ENCODE measurements at places on chromosomes 3 and 15.

GRCh38 chr3:191198480-191198879, 561 bp upstream of the OSTN start:
- no peak for DNase-seq

DNA sequence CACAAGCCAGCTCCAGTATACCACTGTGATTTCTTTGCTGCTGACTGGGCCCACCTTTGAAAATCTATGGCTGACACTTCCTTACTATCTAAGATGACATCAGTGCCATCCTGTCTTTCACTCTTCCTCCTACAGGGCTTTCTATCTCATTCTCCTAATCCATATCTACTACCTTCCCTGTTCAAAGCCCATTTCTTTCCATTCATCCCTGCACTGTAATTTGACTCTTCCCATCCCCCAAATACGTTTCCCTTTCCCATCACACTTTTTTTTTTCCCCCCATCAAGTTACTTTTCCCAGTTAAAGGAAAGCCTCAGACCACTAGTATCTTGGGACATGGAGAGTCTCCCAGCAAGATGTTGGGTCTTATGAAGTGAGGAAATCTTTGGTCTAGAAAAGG, 136.7 kb downstream of the AKAP13 start:
- no peak for DNase-seq

- DNase-seq, result no peak
These were observed 331.4 kb upstream of the CCDC54 start for GRCh38 chr3:107045791-107046190.

GRCh38 chr3:29374226-29374625, 93.4 kb downstream of the RBMS3 start:
- no peak for DNase-seq

DNA sequence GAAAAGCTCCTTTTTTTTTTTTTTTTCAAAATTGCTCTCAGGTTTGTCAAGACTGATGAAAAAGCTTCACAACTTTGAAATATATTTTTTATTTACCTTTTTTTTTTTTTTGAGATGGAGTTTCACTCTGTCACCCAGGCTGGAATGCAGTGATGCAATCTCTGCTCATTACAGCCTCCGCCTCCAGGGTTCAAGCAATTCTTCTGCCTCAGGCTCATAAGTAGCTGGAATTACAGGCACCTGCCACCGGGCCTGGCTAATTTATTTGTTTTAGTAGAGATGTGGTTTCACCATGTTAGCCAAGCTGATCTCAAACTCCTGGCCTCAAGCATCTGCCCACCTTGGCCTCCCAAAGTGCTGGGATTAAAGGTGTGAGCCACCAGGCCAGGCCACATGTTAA, 1515.0 kb downstream of the OTOL1 start:
- DNase-seq, result no peak

- peak; percentile 75 for DNase-seq
These were observed 49.1 kb upstream of the RAB6B start for GRCh38 chr3:133944641-133945380.

- peak; percentile 83 for DNase-seq
These were observed 108.0 kb upstream of the TBC1D5 start for GRCh38 chr3:17850448-17850847.

DNA sequence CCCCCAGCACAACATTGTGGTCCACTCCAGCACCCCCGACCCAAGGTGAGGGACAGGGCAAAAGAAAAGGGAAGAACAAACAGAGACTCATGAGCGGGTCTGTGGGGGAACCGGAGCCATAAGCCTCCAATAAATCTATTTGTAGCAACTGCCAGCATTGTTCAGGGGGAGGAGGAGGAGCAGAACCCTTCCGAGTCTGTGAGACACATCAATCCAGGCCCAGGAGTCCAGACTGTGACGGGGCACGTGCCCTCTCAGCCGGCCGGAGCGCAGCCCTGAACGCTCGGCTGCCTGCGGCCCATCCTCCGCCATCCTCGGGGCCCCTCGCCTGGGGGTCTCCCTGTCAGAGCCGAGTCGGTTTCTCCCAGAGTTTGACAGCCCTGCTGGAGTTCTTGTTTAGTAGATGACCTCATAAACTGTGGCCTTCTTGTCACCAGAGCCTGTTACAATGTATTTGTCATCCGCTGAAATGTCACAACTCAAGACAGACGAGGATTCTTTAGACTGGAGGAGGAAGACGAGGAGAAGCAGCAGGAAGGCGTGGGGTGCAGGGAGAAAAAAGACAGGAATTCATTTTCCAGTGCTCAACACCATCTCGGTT, 47.9 kb downstream of the TLE3 start:
- DNase-seq, result no peak

DNA sequence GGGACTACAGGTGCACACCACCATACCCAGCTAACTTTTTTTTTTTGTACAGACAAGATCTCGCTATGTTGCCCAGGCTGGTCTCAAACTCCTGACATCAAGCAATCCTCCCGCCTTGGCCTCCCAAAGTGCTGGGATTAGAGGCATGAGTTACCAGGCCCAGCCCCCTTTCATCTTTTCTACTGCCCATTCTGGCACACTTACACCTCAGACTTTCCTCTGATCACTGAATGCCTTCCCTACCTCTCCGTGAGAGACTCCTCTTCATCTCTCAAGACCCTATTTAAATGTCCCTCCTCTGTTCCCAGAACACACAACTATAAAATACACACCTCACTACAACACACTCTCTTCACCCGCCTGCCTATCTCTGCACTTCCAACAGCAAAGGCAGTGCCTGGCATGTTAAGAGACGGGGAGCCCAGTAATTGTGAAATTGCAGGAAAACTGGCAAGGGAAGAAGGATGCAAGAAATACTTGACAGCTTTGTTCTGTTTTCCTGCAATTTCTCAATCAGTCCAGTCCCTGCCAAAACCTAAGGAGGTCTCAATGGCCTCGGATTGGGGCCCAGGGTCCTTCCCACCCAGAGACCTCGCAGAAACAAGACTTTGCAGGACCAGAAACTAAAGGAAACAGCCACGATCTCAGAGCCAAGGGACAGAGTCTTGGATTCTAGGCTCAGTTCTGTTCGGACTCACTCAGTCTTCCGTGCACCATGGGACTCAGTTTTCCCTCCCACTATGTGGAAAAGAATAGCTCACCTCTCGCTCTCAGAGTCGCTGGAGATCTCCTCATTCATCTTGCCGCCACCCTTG, 849 bp downstream of the RRP9 start:
- DNase-seq, result no peak

DNA sequence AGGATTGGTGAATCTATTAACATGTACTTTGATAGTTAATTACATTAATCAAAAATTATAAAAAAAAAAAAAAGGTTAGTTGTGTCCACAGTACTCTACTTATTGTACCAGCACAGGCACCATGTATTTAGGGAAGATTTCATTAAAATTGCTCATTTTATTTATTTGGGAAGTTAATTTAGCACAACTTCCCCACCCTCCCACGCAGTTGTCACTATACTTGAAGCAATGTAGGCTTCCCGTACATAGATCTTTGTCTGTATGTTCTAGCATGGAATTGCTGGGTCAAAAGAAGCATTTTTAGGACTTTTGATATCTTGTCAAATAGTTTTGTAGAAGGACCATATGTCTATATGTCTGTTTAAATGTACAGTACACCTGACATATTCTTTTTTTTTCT, 4.4 kb downstream of the GPR27 start:
- DNase-seq, result no peak

- no peak for DNase-seq
These were observed 32.8 kb downstream of the XXYLT1 start for GRCh38 chr3:195238081-195238571.

DNA sequence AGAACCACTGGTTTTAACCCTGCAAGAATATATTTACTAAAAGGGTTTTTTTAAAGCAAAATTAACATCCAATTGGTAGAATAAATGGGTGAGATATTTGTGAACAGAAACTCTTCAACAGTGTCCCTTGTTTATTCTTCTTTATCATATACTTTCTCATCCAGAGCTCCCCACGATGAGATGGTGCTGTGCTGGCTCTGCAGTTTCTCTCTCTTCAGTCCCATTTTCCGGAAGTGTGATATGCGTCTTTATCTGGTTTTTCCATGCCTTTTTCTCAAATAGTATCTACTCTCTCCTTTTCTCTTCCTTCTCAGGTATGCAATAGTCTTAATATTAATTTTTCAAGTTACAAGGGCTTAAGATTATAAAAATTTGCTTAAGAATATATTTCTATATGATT, 1.5 kb downstream of the EAF2 start:
- no peak for DNase-seq

DNA sequence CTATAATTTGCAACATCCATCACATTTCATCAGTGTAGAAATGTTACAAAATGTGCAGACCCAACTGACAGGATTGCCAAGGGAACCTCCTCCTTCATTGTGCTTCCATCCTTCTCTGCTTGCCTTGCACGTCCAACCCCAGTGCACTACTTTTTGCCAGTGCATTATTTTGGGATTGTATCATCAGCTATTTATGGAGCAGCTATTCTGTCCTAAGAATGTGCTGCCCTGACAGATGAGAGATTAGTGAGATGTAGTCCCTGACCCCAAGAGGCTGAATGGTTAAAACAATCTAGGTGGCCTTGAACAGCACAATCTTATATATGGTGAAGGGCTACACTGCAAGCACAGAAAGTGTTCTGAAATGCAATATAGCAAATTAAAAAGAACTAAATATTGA, 935.8 kb downstream of the IGSF11 start:
- DNase-seq, result no peak

GRCh38 chr3:156619376-156619775, 55.0 kb upstream of the TIPARP start:
- no peak for DNase-seq

GRCh38 chr15:74389241-74390048, 22.0 kb upstream of the CYP11A1 start:
- peak; percentile 97 for DNase-seq

DNA sequence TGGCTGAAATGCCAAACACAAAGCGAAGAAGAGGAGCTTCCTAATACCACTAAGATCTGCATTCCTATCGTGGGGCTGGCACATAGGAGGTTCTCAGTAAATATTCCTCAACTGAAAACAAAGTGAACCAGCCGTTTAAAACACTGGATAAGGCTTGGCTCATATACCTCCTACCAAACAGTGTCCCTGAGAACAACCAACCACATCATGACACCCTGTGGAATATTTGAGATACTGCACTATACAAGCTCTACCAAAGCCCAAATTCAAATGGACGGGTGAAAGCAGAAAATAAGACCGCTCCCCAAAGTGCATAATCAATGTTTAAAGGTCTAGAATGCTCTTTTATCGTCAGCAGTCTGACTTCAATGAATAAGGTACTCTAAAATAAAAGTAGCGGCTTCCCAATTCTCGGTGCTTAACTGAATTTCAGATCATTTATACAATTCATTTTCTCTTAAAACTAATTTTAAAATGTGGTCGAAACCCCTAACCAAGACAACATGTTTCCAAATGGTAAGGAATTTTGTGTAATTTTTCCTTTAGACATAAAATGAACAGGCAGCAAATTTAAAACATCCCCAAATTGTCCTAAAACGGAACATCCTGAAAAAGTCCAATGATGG, 425.8 kb downstream of the ERC2 start:
- peak; percentile 17 for DNase-seq

DNA sequence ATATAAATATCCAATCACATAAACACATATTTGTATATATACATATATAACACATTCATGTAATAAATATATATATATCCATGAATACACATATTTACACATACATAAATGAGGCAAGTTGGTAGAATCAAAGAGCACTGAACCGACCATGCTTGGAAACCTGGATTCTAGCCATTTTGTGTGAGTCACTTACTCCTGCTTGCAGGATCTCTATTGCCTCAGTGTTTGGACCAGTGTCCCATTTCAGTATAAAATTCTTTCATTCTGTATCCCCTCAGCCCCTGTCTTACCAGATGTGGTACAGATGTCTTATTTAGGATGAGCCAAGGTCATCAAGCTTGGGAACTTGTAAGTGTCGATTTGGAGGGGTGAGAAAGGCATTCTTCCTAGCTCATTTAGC, 391.4 kb upstream of the FRG2C start:
- no peak for DNase-seq

- no peak for DNase-seq
These were observed 151.7 kb downstream of the MEGF11 start for GRCh38 chr15:66101715-66102395.

GRCh38 chr3:100533176-100533575, 40.8 kb downstream of the TMEM45A start:
- DNase-seq, result no peak

DNA sequence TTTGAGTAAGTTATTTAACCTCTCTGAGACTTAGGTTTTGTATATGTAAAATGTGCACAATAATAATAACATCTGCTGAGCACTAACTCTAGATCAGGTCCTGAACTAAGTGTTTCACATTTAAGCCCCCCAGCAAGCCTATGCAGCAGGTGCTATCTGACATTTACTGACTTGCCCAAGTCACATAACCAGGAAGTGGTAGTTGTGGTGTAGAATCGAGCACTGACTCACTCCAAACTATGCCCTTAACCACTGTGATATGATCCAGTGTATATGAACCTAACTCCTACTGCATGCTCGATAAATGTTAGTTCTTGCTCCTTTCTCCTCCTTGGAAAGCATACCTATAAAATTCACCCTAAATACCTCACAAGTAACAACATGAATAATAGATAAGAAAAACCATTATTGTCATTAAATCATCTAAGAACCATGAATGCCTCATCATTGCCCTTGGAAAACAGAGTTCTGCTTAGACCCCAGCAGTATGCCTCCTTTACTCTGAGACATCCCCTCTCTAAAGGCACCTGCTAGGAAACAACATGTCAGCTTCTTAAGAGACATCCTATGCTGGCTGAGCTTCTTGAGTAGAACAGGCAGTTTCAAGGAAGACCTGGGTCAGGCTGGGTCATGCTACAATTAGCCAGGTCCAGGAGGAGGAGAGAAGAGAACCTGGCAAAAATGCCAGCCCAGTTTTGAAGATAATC, 3.0 kb upstream of the SHC4 start:
- DNase-seq, result peak; percentile 57

DNA sequence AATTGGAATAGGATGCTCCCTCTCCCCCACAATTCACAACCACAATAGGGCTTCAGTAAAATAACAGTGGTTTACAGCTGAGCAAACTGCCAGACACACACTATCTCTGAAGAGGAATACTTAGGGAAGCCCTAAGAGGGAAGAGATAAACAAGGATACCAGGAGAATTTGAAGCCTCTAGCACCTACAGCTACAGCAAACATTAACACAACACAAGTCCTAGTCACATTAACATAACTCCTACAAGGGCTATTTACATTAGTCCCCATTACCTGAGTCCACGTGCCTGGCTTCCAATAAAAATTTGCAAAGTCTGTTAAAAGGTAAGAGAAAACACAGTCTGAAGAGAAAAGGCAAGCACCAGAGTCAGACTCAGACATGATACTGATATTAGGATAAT, 346.9 kb upstream of the CDIN1 start:
- DNase-seq, result no peak

GRCh38 chr3:121962443-121962842, 59.6 kb downstream of the ILDR1 start:
- DNase-seq, result no peak

DNA sequence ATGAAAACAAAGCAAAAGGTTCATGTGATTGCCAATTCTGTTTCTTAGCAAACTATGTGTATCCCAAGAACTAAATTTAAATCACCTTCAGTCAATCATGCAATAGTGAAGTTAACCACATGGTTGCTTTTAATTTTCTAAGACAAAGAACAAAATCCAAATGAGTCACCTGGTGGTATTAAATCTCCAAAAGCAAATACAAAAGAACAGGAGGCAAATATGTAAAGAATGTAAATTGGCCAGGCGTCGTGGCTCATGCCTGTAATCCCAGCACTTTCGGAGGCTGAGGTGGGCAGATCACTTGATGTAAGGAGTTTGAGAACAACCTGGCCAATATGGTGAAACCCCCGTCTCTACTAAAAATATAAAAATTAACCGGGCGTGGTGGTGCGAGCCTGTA, 54.2 kb upstream of the PIK3R4 start:
- no peak for DNase-seq

Measured in KBM-7 (cell line).